ENCODE measurements at places on chromosomes 6 and 20.

DNA sequence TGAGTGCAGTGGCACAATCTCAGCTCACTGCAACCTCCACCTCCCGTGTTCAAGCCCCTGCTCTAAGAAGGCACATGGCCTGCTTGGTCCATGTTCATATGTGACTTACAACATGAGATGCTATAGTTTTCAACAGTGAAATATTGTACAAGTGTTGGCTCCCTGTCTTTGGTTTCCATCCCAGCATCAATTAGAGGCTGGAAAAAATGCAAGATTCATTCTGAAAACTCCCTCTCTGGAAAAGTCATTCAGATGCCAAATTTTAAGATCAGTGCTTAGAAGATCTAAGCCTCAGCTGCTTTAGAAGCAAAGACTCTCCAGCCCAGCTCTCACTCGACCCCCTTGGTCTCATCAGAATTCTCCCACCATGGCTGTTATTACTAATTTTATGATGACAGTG is 398.9 kb downstream of the KIF16B start:
- no peak for DNase-seq

DNA sequence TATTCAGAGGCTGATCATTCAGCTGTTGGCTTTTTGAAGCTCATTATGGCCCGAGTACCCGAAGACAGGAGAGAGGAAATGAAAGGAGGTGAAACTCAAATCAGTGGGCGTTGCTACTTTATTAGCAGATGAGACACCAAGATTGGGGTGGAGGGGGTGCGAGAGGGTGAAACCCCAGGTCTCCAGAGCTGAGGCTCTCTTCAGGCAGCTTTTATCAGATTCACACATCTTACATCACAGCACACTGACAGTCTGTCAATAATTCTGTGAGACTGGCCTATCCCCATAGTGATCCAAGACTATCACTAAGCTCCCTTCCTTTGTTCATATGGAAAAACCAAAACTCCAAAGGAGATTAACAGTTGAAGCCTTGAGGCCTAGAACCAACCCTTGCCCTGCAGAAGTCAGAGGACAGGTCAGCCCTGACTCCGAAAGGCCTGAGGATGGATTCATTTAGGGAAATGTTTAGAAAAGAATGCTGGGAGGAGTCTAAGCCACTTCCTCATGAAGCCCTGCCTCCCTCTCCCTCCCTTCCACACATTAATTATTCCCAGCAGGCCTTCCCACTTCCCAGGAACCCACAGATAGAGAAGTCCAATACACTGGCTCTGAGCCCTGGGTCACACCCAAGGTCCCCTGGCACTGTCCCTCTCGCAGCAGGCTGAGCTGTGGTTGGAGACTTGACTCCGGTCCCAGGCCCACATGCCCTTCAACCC is 23.2 kb downstream of the TRERF1 start:
- no peak for DNase-seq

DNA sequence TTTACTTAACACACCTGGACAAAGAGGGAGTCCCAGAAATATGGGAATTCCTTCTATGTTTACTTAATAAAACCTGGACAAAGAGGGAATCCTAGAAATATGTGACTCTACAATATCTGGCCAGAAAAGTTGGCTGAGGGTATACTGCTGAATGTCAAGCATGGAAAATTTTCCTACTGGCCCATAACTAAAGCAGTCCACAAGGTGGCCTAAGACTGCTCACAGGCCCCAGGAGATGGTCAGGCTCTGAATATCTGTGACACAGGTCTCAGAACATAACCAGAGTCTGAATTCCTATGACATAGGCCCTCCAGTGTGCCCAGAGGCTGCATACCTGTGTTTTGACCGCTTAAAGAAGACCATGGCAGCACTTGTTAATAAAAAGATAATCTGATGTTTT is 578.2 kb upstream of the NRSN1 start:
- DNase-seq: no peak

- no peak for DNase-seq
These were observed 52.1 kb downstream of the TENT5A start for GRCh38 chr6:81700414-81700813.

DNA sequence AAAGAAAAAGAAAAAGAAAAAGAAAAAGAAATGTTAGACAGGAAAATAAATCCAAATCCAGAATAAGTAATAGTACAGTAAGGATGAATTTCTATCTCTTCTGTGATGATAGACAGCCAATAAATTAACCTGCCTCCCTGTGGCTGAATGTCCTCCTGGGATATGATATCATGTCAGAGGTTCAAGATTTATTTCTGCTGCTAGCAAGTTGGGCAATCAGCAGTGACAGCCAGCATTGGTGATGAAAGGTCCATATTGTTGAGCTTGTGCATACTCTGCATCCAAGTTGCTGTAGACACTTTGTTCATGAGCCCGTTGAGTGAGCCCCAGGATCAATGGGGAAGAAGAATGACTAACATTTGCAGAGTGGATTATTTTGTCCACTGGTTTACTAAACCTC is 44.9 kb upstream of the CEP85L start:
- no peak for DNase-seq

DNA sequence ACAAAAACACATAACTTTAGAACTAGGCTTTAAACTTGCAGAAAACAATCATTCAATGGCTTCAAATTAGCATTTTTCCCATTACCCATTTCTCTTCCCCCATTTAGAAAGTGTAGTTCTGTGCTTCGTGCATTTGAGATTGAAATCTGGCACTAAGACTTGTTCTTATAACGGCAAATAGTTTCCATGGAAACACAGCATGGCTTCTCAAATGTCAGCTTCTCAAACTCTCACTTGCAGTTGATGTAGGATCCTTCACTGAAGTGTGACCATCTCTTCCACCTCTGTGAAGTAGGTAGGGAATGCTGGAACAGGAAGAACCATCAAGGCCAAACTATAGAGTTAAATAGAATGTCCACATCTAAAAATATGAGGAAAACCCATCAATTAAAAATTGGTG is 52.2 kb downstream of the MANEA start:
- DNase-seq: no peak

All from non-pigmented ciliary epithelial cell (primary cell).